ENCODE measurements at places on chromosomes 5 and 9.

- DNase-seq: no peak
Measured at GRCh38 chr9:124228516-124228915, 29.2 kb upstream of the NEK6 start.

- no peak for DNase-seq
Measured at GRCh38 chr5:141172381-141173204, at the start of gene PCDHB7. Gene PCDHB7, plus strand, starts transcription at chr5:141172644. Its CDS starts 192 bp downstream, at chr5:141172836.

GRCh38 chr9:22446589-22446949 is at the start of gene DMRTA1:
Gene DMRTA1, plus strand, starts transcription at chr9:22446824. Its CDS starts 242 bp downstream, at chr9:22447066.
- no peak for DNase-seq

GRCh38 chr5:149217803-149218155 is 53.9 kb upstream of the AFAP1L1 start:
- DNase-seq: no peak

DNA sequence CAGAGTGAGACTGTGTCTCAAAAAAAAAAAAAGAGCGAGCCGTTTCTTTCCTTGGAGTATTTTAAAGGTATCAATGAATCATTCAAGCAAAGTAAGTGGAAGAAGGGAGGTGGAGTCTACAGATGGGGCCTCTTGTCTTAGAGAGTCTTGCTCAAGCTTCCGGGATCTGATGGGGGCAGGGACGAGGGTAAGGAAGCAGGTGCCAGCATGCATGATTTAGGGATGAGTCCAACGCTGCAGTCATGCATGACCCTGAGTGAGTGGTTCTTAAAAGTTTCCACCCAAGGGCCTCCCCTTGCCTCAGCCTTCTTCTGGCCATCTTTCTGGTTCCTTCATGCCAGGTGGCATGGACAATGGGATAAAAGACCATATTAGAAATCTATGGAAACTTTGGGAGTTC is 79.6 kb downstream of the MYO10 start:
- no peak for DNase-seq

GRCh38 chr9:75657015-75657414 is 233.5 kb upstream of the PCSK5 start:
- DNase-seq: no peak

DNA sequence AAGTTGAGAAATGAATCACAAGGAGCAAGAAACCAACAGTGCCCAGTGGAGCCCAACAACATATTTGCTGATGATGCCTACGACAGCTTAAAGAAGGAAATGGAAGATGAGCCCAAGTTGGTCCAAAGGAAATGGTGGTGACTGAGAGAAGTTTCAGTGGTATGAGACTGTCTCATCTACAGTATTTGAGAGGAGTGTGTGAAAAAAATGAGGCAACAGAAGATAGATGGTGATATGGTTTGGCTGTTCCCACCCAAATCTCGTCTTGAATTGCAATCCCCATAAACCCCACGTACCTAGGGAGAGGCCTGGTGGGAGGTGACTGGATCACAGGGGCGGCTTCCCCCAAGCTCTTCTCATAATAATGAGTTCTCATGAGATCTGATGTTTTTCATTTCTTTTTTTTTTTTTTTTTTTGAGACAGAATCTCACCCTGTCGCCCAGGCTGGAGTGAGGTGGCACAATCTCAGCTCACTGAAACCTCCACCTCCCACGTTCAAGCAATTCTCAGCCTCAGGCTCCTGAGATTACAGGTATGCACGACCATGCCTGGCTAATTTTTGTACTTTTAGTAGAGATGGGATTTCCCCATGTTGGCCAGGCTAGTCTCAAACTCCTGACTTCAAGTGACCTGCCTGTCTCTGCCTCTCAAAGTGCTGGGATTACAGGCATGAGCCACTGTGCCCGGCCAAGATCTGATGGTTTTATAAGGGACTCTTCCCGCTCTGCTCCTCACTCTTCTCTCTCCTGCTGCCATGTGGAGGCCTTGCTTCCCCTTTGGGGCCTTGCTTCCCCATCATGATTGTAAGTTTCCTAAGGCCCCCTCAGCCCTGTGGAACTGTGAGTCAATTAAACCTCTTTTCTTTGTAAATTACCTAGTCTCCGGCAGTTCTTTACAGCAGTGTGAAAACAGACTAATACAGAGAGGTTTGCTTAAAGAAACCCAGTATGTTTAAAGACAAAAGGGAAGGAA is 30.2 kb downstream of the EFCAB9 start:
- DNase-seq: no peak
